Spinal cord (tissue), 10 donors: ENCODE measurements at places on chromosomes 1 and 21.
A peak's percentile ranks its signal among the peaks of the same experiment; 100 is the strongest.

DNA sequence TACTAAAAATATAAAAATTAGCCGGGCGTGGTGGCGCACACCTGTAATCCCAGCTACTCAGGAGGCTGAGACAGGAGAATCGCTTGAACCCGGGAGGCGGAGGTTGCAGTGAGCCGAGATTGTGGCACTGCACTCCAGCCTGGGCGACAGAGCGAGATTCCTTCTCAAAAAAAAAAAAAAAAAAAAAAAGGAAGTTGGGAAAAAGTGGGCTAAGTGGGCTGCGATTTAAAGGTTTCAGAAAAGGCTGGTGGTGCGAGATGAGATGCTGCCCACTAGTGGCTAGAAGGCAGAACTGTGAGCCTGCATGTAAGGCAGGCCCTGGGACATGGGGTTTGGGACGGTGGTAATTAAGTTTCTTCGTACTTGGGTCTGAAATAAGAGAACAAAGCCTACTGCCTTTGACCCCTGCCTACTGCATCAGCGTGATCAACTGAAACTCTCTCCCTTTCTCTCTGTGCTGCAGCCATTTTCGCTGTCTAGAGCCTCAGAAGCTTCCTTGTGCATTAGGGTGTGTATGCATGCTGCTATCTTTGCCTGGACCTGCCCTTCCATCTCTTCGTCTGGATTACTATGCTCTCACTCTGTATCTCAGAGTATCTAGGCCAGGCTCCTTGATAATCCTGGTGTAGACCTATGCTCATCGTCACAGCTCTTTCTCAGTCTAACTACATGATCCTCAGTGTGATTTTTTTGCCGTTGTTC is 12.4 kb downstream of the FMOD start:
- no peak for DNase-seq

GRCh38 chr1:181204530-181204929 is 116.0 kb downstream of the IER5 start:
- DNase-seq: no peak

- DNase-seq: peak; percentile 40
Measured at GRCh38 chr21:26939601-26940111, 27.2 kb downstream of the ADAMTS5 start.

DNA sequence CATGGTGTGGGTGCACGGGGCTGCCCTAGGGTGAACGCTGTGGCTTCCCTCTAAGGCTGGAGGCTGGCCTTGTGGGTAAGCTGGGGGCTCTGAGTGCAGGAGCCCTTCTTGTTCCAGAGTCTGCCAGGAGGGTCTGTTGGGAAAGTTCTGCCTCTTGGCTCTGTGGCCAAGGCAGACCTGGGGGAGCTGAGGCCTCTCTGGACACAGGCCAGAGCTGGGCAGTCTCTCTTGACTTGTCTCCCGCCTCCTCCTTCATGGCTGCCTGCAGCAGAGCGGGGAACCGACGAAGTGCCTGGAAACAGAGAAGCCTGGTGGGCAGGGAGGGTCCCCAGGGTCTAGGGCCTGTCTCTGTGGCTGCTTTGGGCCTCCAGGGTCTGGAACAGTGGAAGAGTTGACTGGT is 30.3 kb upstream of the PEX10 start:
- DNase-seq: peak; percentile 52

DNA sequence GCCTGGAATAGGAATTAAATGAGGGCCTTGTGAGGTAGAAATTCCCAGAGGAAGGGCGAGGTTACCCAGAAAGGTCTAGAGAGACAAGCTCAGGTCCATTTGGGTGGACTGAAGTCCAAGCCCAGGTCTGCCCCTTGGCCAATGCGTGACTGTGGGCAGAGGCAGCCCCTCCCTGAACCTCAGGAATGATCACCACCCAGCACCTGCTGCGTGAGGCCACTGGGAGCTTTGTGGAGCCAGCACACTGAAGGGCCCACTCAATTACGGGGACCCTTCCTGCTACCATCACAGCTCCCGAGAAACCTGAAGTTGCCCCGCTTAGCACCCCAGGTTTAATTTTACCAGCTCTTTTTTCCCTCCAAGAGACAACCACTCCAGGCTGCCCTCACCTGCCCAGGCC is 6.5 kb upstream of the MATN1 start:
- DNase-seq: no peak

DNA sequence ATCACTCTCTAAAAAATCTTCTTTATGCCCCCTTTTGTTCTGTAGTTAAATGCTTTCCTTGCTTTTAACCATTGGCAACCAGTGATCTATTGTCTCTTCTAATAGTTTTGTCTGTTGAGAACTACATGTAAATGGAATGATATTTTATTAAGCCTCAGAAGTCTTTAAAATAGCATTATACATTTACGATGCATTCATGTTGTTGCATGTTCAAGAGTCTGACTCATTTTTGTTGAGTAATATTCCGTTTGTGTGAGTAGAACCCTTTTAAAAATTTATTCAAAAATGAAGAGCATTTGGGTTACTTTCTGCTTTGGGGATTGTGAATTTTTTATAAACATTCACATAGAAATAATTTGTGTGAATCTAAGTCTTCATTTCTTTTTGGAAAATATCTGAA is 1352.9 kb downstream of the NCAM2 start:
- DNase-seq: no peak

- DNase-seq: no peak
Measured at GRCh38 chr1:193685986-193686385, 499.6 kb upstream of the B3GALT2 start.

DNA sequence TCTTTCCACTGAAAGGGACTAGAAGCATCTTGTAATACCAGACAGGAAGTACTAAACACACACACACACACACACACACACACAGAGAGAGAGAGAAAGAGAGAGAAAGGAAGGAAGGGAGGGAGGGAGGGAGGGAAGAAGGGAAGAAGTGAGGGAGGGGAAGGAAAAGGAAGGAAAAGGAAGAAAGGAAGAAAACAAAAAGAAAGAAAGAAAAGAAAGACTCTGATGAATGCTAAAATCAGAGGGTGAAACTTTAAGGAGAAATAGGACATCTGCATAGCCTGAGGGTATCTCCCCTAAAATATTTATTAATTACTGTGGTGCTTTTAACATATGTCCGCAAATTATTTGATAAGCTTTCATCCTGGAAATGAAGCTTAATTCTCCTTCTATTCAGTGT is 10.6 kb downstream of the TRIT1 start:
- DNase-seq: no peak

DNA sequence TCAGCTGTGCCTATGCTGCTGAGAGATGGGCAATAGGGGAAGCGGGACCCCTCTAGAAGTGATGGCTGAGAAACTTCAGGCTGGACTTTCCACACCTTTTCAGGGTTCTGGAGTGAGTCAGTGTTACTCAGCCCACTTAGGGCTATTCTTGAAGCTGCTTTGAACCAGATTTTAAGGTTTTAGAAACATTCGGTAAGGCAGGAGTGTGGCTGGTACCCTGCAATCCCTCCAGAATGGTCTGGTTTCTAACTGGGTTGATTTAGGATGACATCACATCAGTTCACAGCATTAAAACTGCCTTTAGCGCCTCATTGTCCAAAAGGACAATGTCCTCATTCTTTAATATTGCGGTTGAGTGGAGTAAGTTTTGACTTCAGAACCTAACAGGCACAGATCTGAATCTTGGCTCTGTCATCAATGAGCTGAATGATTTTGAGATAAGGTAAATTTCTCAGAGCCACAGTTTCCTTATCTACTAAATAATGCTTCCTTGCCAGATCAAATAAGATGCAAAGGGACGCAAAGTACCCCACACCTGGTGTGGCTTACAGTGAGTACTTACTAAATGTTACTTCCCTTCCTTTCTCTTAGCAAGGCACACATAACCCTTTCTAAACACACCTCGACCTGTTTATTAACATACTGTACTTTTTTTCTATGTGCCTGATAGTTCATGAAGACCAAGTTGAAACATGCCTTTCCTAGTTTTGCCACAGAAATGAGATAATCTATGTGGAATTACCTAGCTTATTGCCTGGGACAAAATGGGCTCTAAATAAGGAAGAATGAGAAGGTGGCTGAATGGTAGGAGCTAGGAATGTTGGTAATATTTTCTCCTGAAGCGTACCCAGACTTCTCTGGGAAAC is 209.8 kb downstream of the ROR1 start:
- no peak for DNase-seq

- no peak for DNase-seq
Measured at GRCh38 chr1:181192316-181192715, 103.8 kb downstream of the IER5 start.

DNA sequence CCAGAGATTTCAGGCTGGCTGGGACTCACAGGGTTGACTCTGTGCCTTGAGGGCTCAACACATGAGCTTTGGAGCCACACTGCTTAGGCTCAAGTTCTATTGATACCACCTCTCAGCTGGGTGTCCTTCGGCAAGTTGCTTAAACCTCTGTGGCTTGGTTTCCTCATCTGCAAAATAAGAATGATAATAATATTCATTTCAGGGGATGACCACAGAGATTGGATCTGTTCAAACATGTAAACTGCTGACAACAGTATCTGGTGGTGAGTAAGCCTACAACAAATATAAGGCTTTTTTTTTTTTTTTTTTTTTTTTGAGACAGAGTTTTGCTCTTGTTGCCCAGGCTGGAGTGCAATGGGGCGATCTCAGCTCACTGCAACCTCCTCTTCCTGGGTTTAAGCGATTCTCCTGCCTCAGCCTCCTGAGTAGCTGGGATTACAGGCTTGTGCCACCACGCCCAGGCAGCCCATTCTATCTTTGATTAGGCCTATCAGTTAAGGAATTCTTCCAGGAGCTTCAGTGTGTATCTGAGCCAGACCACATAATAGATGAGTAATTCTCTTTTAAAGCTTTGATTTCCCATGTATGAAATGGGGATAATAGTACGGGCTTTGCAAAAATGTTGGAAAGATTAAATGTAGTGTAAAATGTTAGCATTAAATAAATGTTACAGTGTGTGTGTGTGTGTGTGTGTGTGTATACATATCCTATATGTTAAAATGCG is 437.6 kb downstream of the PRDM2 start:
- DNase-seq: no peak

GRCh38 chr1:156553860-156554485 is 18.4 kb downstream of the IQGAP3 start:
- no peak for DNase-seq

GRCh38 chr1:21813542-21813941 is 1.5 kb downstream of the LDLRAD2 start:
- DNase-seq: no peak

DNA sequence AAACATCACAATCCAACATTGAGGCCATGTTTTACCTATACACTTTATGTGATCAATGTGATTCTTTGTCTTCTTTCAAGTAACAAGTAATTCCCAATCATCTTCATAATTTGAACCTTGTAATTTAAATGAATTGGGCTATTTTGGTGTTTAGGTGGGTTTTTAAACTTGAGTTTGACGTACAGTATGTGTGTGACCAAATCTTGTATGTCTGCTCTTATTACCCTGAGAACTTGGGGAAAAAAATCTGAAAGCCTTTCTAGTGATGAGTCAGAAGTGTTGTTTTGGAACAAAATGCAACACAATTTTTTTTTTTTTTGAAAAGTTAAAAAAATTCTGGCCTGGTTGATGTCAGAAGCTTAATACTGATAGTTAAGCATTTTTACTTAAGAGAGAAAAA is 68.5 kb downstream of the HHAT start:
- no peak for DNase-seq

- peak; percentile 15 for DNase-seq
Measured at GRCh38 chr1:41891199-41891896, 27.4 kb downstream of the HIVEP3 start.
